T-helper 1 cell (primary cell): ENCODE measurements at places on chromosomes 1 and 21.

DNA sequence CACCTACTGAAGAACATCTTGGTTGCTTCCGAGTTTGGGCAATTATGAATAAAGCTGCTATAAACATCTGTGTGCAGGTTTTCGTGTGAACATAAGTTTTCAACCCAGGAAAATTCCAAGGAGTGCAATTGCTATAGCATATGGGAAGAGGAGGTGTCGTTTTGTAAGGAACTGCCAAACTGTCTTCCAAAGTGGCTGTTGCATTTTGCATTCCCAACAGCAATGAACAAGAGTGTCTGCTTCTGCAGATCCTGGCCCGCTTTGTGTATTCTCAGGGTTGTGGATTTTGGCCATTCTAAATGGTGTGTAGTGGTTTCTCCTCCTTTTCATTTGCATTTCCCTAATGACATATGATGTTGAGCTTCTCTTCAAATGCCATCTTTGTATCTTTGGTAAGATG is 23.8 kb downstream of the GNG4 start:
- DNase-seq: no peak

- no peak for DNase-seq
Observed at GRCh38 chr1:95006681-95007080, 66.1 kb downstream of the ALG14 start.

DNA sequence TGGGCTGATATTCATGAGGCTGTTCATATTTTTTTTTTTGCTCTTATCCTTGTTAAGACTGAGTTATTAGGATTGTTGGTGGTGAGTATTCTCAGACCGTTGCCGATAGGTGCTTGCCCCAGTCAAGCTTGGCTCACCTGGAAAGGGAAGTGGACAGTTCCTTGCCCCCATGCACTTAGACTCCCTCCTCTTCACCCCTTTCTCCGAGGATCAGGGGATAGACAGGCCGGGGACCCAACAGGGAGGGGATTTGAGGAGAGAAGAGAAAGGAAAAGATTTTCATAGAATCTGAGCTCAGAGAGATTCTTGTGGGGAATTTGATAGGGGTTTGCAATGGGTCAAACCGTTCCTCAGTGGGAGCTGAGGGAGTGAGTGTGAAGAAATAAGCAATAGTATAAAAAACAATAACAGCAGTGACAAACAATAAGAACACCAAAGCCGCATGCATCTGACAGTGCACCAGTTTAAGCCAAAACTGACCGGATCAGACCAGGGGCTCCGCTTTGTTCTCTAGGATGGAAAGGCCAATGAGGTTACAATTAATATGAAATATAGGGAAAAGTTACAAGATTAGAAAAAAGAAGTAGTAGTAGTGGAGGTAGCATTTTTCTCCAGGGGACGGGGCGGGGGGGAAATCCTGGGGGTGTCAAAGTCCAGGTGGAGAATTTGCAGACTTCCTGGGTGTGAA is 8.9 kb downstream of the PAX7 start:
- DNase-seq: no peak

DNA sequence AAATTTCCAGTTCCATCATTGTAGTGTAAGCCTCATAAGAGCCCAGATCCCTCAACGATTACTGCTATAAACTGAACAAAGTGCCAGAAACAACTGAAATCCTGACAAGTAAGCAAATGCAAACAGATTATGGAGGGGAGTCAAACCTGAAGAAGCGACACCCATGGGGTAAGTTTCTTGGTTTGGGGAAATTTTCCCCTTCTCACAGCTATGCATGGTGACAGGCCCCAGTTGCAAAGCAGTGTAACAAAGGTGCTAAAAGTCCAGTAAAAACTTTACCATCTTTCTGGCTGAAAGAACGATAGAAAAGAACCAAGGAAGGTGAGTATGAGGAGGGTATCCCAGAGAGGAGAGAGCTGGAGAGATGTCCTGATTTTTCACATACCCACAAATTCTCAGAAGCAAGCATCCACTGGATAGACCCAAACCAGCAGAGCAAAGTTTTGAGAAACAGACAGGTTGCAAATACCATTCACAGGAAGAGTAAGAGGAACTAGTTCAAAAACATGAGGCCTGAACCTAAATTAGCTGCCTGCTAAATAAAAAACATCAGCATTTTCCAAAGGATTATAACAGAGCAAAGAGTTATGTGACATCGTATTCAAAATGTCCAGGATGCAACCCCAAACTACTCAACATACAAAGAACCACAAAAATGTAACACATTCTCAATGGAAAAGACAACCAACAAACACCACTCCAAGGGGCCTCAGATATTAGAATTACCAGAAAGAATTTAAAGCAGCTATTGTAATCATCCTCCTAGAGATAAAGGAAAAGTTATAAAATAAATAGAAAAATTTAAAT is 14.5 kb downstream of the SCYL3 start:
- no peak for DNase-seq

DNA sequence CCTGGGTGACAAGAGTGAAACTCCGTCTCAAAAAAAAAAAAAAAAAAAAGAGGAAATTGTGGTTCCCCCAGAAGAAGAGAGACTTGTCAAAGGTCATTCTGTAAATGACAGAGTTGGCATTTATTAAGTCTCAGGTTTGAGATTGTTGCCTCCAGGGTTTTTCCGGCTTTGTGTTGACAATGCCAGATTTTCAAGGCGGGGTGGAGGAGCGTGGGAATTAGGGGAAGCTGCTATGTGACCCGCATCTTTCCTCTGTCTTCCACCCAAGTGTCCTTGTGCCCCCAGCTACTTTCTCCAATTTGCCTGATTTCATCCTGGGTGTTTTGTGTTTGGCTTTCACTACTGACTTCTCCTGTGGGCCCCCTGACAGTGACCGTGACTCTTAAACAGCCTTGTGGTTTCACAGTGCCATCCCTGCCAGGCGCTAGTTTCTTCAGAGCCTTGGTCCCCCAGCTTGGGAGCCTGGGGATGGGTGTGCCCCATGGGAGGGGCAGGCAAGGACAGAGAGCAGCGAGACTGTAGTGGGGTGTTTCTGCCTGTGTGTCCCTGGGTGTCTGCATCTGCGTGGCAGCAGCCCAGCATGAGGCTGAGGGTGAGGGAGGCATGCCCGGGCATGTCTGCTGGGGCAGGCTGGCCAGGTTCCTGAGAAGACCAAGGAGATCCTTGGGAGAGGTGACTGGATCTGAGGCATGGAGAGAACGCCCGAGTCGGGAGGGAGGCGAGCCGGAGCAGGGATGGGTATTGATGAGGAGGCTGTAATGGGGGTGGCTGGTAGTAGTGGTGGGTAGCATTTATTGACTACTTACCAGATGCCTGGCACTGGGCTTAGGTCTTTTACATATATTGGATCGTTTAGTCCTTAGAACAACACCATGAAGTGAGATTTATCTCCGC is 46.3 kb downstream of the IER5 start:
- DNase-seq: no peak

DNA sequence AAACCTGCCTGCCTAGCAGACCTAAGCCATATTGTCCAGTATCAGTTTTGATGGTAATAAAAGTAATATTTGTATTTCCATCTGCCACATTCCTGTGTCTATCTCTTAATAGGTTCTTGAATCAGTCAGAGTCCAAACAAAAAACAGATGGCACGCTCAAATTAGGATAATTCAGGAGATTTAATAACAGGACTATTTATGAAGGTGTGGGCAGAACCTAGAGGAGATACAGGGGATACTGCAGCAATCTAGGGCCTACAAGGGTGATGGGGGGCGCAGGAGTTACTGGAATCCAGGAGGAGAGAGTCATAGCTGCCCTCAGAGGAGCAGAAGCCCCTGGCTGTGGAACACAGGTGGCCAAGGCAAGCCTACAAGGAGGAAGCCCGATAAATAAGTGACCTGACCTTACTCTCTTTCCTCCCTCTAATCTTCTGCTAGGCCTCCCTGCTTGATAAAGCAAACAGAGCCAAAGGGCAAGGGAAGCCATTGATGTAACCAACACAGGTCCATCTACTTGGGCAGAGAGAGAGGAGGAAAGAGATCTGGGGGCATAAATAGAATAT is 11.9 kb upstream of the HYI start:
- DNase-seq: no peak

DNA sequence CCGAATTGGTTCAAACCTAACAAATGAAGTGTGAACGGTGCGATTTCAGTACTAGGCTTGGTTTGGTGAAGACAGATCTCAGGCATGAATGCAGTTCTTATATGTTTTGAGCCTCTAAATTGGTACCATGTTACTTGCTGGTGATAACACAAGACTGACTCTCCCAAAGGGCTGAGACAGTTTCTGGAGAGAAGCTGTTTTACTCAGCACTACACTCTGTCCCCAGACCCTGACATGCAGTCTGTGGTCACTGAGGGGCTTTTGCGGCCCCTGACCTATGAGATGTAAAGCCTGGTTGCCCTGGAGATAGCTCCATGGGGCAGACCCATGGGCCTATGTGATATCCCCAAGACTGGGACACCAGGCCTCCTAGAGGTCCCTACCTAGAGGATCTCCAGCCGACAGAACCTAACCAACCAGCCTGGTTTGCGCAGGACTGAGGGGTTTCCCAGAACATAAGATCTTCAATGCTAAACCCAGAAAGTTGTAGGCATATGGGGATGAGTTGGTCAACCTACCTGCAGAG is 19.4 kb upstream of the FOXE3 start:
- DNase-seq: no peak

- no peak for DNase-seq
Observed at GRCh38 chr21:26881504-26882228, 36.5 kb upstream of the ADAMTS1 start.

DNA sequence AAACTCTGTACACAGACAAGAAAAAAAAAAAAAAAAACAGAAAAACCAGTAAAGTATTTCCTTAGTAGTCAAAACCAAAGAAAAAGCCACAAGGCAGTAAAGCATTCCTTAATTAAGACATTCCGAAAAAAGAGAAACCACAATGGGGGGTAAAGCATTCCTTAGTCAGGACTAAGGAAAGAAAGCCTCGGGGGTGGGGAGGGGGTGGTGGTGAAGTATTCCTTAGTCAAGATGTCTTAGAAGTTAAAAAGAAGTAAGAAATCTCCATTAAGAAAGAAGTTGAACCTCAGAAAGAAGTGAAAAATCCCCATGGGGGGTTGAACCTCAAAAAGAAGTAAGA is 28.2 kb upstream of the FMO1 start:
- no peak for DNase-seq

- peak; percentile 44 for DNase-seq
Observed at GRCh38 chr1:220113136-220113695, 19.3 kb downstream of the IARS2 start.

- no peak for DNase-seq
Observed at GRCh38 chr1:247228133-247228532, 27.7 kb upstream of the VN1R5 start.

DNA sequence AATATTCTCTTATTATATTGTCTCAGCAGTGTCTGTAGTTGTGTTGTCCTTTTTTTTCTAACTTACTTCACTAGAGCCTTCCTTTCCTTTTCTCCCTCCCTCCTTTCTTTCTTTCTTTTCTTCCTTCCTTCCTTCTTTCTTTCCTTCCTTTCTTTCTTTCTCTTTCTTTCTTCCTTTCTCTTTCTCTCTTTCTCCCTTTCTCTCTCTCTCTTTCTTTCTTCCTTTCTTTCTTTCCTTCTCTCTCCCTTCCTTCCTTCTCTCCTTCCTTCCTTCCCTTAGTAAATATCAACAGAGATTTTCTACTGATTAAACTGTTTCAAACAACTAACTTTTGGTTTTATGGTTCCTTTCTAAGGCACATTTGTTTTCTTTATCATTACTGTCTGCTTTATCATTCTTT is 43.1 kb upstream of the PGBD5 start:
- no peak for DNase-seq

GRCh38 chr1:23555270-23555985 is 3.9 kb downstream of the ID3 start:
- DNase-seq: no peak

GRCh38 chr1:42006836-42007235 is 88.1 kb upstream of the HIVEP3 start:
- DNase-seq: no peak

GRCh38 chr1:87644579-87645190 is 316.0 kb downstream of the LMO4 start:
- no peak for DNase-seq

DNA sequence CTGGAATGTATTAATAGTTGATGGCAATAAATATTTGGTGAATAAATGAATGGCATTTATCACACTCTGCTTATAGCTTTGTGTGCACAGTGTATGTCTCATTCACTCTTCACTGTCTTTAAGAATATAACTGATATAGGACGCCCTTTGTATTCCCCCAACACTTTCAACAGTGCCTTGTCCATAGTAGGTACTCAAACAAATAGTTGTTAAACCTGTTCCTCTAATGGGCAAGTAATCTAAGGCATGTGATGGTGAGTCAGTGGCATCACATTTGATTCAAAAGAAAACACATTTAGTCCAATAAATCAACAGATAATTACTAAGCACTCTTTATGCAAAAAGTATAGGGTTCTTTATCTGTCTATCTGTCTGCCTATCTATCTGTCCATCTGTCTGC is 11.2 kb upstream of the RXRG start:
- DNase-seq: no peak
